ENCODE measurements at places on chromosomes 6 and 20.
A peak's percentile ranks its signal among the peaks of the same experiment; 100 is the strongest.

GRCh38 chr20:3902446-3902845 is 13.3 kb downstream of the PANK2 start:
- no peak for DNase-seq

DNA sequence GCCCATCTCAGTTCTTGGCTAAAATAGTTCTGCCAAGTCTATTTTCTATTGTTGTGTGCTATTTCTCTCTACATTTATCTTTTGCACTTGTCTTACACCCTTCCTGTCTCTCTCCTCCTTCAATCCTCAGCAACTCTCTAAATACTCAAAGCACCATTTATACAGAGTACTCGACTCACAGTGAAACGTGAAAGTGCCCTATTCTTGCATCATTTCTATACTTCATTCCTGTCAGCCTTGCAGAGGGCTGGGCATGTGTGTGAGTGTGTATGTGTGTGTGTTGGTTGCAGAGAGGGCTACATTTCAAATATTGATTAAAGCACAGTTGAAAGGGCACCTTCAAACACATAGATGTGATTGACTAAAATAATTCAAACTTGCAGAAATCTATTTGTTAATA is 373.2 kb upstream of the MANEA start:
- DNase-seq, result no peak

DNA sequence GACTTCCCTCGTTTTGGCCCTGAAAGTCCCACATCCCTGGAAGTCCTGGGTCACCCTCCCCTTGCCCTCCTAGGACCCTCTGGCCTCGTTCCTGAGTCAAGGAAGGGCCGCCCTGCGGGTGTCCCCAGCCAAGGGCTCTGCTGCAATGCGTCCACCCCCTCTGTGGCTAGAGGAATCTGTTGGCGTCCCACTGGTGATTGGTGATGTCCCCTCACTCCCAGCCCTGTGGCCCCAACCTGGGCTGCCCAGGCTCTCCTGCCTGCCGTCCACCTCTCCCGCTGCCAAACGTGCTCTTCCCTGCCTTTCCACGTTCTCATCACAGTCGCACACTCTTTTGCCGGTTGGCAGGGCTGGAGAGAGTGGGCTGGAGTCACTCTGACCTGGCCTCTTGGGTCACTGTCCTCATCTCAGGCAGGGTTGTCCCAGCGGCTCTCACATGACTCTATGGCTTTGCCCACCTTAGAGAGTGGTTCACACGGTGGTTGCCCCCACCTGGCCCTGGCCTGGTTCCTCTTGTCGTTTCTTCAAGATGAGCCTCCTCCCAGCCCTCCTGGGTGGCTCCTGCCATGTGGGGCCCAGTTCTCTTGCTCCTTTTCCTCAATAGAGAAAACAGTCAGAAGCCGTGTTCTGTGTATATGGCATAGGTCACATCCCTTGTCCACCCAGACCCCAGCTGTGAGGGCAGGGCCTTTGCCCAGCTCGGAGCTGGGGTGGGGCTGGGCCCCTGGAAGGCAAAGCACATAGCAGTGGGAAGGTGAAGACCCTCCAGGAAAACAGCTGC is 100.9 kb downstream of the TMEM242 start:
- no peak for DNase-seq

- DNase-seq, result peak; percentile 73
Observed at GRCh38 chr6:53573299-53573698, 28.4 kb upstream of the GCLC start.

- no peak for DNase-seq
Observed at GRCh38 chr6:321536-322258, 29.4 kb downstream of the DUSP22 start.

GRCh38 chr6:87697581-87698546 is 4.2 kb downstream of the AKIRIN2 start:
- peak; percentile 15 for DNase-seq

- no peak for DNase-seq
Observed at GRCh38 chr6:142195862-142196541, 48.9 kb downstream of the VTA1 start.

Data from SK-N-DZ (cell line).